ENCODE measurements at places on chromosomes 5 and 9.

GRCh38 chr5:68458416-68459021 lies 243.0 kb downstream of the PIK3R1 start:
- DNase-seq, result no peak

- DNase-seq, result no peak
Measured at GRCh38 chr5:110963495-110963894, 108.0 kb upstream of the TSLP start.

GRCh38 chr9:110623462-110624025 lies 44.0 kb upstream of the SVEP1 start:
- DNase-seq, result no peak

DNA sequence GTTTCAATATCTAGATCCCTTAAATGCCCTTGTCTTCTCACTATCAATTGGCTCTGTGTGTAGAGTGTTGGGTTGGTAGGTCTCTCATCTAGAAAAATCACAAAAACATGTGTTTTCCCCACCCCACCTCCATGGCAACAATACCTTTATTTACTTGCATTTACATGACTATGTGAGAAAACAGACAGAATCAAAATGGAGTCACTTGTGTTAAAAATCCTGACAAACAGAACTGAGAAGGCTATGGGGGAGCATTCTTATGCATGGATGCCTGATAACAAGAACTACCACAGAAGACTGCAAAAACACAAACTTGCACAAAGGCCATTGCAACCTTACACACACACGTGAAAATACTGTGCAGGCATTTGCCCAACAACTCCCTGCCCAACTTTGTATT lies 1352.9 kb upstream of the CDH9 start:
- DNase-seq, result no peak

- DNase-seq, result no peak
Measured at GRCh38 chr5:16937503-16938161, 1.5 kb upstream of the MYO10 start.

DNA sequence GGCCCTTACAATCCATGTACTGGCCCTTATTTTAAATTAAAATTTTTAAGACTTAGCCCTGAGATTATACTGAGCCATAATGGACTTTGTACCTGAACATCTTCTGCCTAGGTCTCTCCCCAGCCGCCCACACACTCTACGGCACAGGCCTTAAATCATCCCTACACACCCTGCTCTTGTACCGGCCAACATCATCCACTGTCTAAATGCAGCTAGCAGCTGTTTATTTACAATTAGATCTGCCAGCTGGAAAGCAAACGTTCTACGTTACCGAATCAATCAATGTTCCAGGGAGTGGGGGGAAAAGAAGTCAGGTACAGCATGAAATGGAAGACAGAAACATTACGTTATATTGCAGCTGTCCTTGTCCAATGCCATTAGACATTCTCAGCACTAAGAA lies 88.4 kb upstream of the GRAMD2B start:
- no peak for DNase-seq

- DNase-seq, result no peak
Measured at GRCh38 chr5:36366883-36367282, 65.2 kb upstream of the RANBP3L start.

GRCh38 chr5:136769900-136770684 lies 404.7 kb upstream of the TRPC7 start:
- DNase-seq, result no peak

- no peak for DNase-seq
Measured at GRCh38 chr5:180324601-180324950, 28.6 kb downstream of the GFPT2 start.

DNA sequence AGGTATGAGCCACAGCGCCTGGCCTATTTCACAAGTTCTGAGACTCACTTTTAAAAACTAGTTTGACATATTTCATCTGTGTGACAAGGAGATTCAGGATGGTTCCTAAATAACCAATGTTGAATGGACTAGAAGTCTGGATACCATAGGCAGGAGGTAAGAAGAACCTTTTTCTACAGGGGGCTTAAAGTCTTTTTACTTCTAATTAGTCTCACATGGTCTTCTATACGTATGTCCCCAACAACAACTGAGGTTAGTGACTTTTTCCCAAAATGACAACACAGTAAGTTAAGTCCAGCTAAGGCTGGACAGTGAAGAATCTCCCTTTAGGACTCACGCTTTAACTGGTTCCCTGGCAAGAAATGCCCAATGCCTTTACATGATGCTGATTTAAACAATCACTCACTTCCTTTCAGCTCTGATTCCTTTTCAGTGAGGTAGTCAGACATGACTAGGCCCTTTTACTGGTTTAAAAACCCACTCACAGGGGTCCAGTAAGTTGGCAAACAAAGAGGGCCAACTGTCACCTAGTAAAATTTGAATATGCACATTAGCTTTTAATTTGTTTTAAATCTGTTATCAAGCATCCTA lies 12.1 kb upstream of the HAUS6 start:
- DNase-seq, result no peak

GRCh38 chr9:124934290-124934689 lies 6.6 kb downstream of the GOLGA1 start:
- no peak for DNase-seq

DNA sequence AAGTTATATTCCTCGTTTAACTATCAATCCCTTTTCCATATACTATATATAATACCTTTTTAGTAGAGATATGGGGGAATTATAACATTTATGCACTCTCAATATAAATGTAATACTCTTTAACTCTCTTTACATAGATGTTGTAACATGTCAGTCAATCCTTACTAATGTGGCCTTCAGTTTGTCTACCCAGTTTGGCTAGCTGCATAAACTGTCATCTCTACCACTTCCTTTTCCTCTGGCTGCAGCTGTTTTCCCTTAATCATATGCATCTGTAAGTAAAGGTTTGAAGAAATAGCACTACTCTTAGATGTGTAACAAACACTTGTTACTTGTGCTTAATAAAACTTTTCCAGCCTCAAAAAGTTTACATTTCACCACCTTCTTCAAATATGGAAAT lies 13.4 kb downstream of the ABHD17B start:
- no peak for DNase-seq

DNA sequence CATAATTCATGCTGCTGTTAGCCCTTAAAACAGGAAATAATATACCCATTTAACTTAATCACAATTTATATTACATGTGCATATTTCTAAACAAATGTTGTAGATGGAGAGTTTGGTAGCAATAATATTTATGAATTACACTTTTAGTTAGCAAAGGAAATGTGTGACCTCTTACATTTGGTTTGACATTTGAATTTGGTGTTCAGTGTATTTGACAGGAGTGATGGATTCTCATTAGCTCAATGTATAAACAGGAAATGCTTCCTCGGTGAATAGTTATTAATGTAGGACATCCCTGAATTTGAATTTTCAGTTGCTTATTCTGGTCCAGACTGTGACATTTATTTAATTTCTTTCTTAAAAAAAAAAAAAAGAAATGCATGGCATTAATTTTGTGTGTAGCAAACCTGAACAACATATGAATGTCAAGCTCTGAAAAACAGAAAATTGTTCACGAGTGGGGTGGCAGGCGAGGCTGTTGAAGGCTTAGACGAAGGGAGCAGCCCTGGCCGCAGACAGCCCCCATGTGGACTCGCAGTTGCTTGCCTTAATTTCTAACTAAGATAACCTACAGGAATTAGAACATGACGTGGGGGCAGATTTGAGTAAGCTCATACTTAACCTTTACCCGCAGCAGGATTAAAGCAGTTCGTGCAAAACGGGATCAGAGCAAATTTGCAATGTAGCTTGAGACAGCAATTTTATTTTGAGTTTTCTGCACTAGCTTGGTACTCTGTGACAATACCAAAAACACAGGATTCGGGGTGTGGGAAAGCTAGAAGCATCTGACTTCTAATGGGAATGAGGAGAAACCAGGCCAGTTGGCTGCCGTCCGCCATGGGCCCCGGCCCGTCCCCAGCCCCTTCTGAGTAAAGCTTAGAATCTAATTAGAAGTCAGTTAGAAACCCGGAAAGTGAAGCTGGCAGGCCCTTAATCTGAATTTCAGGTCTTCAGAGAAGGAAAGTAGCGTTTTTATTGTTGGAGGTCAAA lies 134.3 kb downstream of the MACROH2A1 start:
- no peak for DNase-seq

GRCh38 chr9:84310883-84311282 lies 29.7 kb downstream of the SLC28A3 start:
- no peak for DNase-seq

DNA sequence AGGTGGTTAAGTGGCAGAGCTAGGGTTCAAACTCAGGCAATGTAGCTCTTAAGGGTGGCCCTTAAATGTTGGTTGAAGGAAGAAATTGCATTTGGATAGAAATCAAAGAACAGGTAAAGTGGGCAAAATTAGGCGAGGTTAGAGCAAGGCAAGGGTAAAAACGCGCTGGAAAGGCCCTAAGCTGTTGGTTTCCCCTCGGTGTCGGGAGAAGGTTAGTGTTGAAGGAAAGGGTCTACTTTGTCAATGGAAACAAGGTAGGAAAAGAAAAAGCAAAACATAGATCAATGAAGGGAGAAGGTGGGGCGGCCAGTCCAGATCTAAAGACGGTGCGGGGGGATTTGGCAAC lies 431 bp downstream of the FASTKD3 start:
- no peak for DNase-seq

DNA sequence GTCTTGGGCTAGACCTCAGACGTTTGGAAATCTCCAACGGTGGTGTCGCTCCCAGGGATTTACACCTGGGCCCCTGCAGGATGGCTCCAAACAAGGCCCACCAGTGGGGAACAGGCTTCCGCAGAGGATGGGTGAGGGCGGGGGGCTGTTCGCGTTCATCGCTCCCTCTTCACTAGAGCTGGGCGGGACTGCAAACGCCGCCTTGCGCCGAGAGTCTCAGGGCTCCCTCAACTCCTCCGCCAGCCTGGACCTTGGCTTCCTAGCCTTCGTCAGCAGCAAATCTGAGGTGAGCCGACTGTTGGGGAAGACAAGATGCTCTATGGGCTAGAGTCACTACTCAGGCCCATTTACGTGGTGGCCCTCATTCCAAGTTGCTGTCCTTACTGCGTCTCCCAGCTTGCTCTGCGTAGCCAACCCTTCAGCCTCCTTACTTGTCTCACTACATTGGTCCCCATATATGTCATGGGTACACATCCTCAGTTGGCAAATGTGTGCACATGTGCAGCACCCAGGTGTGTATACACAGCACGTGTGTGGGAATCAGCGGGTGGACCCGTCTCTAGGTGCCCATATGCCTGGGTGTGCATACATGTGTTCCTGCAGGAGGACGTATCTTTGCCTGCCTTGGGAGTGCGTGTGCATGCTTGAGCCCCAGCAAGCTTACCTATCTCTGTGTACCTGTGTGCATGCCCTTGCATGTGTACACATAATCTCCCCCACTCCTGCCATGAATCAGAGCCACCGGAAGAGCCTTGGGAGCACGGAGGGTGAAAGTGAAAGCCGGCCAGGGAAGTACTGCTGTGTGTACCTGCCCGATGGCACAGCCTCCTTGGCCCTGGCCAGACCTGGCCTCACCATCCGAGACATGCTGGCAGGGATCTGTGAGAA lies 10.5 kb downstream of the RGS14 start:
- no peak for DNase-seq

DNA sequence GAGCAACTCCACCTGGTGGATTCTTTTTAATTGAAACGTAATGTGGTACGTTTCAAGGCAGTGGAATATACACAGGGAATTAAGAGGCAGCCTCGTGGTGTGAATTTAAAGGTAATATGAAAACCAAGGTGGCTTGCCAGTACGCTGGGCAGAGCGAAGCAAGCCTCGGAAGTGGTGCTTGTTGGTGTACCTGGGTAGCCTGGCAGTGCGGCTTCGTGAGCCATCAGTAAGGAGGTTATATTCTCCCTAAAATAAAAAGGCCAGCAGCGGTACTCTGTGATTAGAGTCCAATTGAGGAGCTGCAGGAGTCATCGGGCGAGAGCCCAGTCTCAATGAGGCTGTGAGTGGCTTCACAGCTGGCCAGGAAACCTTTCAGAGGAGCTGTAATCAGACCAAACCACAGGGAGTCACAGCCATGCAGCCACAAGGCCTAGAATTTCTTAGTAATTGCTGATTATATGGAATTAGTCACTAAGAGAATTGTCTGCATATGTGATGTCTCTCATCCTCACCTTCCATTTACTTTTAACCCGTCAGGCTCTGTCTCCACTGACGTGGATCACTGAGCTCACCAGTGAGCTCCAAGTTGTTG lies 57.7 kb downstream of the DCP2 start:
- no peak for DNase-seq

DNA sequence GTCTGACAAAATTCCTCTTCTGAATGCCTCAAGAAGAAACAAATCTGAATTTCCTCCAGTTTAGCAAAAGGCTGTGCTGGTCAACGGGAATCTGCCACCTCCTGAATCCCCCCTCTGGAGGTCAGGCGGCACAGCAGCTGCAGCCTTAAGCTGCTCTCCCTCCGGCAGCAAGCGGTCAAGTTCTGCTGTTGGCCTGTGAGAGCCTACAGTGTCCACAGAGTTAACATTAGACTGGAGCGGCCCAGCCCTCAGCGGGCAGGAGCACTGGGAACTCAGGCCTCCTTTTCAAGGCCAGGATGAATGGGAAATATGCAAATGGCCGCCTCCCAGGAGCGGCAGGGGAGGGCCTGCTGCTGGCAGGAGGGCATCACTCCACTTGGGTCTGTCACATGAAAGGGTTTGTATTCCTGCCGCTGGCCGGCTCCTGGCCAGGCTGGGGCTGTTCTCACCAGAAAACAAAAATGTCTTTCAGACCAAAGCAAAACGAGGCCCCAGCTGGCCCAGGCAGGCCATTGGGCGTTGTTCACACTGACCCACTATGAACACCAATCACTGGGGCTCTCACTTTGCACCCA lies 8.2 kb downstream of the ACSL6 start:
- no peak for DNase-seq

Measured in stimulated activated CD4-positive, alpha-beta T cell treated with anti-CD3 and anti-CD28 coated beads, TNF-alpha, amount 100 ng/mL, for 4 hours (primary cell).